Common myeloid progenitor, CD34-positive (primary cell): ENCODE measurements at places on chromosomes 5 and 9.

DNA sequence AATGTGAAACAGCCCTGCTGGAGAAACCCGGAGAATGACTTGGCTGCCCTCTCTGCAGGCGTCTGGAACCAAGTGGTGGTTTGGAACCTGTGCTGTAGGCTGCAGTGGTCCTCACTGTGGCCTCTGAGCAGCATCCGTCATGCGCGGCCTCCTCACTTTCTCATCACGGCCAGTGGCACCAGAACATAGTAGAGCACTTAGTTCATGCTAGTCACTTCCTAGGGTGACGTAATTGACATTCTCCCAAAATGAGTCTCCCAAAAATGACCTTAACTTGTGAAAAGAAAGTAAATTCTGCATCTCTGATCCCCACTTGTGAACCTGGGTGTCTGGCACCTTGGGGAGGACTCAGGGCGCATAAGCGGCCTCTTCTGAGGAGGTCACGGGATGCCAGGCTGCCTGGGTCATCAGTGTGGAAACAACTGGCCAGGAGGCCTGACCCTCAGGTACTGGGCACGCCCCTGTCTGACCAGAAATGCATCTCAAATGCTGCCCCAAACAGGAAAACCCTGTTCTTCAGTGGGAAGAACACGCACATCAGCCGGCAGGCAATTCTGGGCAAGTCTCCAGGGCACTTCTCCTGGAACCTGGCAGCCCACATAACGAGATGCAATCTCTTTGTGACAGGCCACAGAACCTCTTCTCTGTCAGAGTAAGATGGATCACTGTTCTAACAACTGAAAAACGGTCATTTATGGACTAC is 36.6 kb upstream of the SPTLC1 start:
- DNase-seq = no peak

GRCh38 chr5:100232736-100233135 is 302.4 kb upstream of the FAM174A start:
- DNase-seq = no peak

DNA sequence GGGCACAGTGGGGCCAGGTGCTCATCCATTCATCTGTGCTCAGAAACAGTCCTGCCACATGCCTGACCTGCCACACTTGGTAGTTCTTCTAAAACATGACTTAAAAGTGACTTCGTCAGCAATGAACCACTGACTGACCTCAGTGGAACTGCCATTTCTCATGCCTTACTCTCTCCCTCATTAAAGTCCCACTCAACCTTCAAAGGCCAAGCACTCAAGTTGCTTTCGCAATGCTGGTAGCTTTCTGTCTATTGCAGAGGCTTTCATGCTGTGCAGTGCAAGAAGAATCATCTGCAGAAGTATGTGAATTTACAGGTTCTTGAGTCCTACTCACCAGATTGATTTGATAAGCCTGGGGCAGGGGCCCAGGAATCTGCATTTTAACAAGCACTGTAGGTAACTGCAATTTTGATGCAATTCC is 23.9 kb downstream of the B4GALT1 start:
- no peak for DNase-seq

GRCh38 chr5:56323505-56323904 is 90.4 kb upstream of the ANKRD55 start:
- DNase-seq = peak; percentile 56

GRCh38 chr5:60223342-60223741 is 329.8 kb upstream of the PDE4D start:
- DNase-seq = no peak

- DNase-seq = no peak
Measured at GRCh38 chr9:106326493-106326892, 536.5 kb upstream of the ZNF462 start.

GRCh38 chr9:36632892-36633291 is 60.2 kb downstream of the MELK start:
- DNase-seq = peak; percentile 50

GRCh38 chr5:113302120-113302519 is 132.7 kb downstream of the TSSK1B start:
- DNase-seq = peak; percentile 60

- DNase-seq = no peak
Measured at GRCh38 chr5:79111387-79111959, at the start of gene BHMT. BHMT (plus strand) TSS chr5:79111809; CDS start chr5:79111886, 77 bp downstream.

DNA sequence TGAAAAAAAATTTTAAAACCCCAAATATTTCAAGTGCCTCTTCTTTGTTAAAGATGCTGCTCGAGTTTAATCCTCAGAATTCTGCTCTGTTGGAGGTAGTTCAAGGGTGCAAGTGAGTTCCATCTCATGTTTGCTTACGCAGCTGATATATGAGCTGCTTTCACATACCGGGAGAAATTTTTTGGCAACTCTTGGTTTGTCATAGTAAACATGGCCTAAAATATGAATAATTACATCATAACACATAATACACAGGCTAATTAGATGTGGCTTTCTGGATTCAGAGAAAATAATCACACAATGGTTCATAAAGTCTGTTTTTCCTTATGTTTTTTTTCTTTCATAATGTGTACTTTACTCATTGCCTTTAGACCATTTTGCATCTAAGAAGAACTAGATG is 1134.1 kb downstream of the PTPRD start:
- DNase-seq = no peak

- no peak for DNase-seq
Measured at GRCh38 chr5:40386289-40386688, 293.4 kb upstream of the PTGER4 start.

DNA sequence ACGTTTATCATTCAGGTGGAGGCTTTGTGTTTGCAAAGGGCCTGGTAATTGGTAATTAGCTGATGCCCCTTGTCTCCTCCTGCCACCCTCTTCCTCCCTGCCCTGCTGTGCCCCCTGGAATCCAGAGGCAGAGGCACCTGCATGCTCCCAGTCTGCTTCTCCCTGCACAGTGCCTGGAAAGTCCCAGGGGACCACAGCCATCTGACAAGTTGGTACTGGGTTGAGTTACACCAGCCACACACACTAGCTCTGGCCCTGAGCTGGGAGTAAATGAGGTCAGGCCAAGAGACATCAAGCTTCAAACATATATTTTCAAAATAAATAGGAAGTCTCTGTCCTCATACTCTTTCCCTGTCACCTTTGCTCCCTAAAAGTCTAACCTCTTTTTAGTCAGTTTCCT is 56.3 kb downstream of the INSYN2B start:
- no peak for DNase-seq

- DNase-seq = no peak
Measured at GRCh38 chr5:111242606-111243005, 18.4 kb downstream of the CAMK4 start.

- DNase-seq = no peak
Measured at GRCh38 chr9:121943463-121943862, 149.6 kb downstream of the TTLL11 start.

DNA sequence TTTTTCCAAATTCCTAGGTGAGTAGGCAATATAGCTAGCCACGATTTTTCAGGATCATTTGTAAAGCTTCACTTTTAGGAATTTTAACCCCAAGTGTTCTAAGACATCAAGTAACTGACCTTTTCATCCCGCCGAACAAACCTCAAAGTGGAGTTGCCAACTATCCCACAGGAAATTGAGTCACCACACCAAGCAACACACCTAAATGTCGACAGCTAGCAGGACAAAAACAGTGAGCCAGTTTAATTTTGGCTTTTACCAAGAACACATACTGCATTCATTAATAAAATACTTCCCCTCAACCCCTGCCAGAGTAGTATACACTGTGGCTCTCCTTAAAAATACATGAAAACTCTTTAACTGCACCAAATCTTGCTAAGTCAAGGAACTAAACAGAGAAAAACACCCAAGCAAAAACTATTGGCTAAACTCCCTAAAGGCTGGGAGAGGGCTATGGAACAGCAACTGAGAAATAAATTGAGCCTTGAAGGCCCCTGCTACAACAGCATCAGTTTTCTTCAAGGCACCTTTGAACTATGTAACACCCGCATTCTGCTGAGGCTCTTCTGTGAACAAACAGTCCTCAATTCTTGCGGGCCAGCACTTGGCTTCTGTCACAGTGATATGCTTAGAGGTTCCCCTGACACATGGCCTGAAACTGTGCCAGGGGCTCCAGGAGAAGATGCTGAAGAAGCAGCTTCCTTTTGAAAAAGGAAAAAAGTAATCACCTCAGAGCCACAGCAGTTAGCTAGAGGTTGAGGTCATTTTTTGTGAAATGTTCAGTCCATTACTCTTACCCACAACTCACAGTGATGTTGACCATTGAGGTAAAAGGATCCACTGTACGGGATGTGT is 459.6 kb downstream of the RAB3C start:
- DNase-seq = no peak

DNA sequence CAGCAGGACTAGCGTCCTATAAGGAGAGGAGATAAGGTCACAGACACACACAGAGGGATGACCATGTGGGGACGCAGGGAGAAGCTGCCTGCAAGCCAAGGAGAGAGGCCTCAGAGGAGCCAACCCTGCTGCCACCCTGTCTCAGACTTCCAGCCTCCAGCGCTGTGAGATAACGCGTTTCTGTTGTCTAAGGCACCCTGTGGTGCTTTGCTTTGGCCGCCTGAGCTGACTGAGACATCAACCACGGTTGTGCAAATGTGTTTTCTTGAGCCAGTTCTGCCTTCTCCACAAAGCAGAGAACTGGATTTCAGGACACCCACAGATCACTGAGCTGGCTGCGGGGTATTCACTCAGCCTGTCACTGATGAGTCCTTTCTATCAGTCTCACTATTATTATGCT is 149.1 kb downstream of the NXNL2 start:
- no peak for DNase-seq

GRCh38 chr5:14672484-14673394 is 8.2 kb downstream of the OTULIN start:
- DNase-seq = no peak

- no peak for DNase-seq
Measured at GRCh38 chr9:93288891-93289883, 105.2 kb downstream of the WNK2 start.

GRCh38 chr9:73129941-73130685 is 21.6 kb upstream of the ANXA1 start:
- DNase-seq = no peak

GRCh38 chr9:105413525-105413924 is 34.3 kb upstream of the FSD1L start:
- no peak for DNase-seq
